ENCODE measurements at places on chromosomes 7 and 10. TPM values are rescaled to one million over a fixed set of nuclear protein-coding genes. Genes with fewer than 3 reads are reported as not detected.

- H3K27me3 ChIP-seq, result no peaks in the 10 kb centered on the region
- no peak overlapping the region for H3K4me3 ChIP-seq
- H3K36me3 ChIP-seq, result no peaks in the 10 kb centered on the region
- no peaks in the 10 kb centered on the region for H3K4me1 ChIP-seq
Observed at GRCh38 chr7:122768827-122769226, 66.1 kb upstream of the RNF148 start.

GRCh38 chr10:25974897-25975459 lies 40.9 kb downstream of the MYO3A start:
- DNase-seq, result no peak
- H3K27ac ChIP-seq, result no peak overlapping the region
- H3K4me1 ChIP-seq, result no peaks in the 10 kb centered on the region
- H3K27me3 ChIP-seq, result peaks cover 20% of the 10 kb centered on the region

GRCh38 chr7:3778345-3778744 lies 477.3 kb downstream of the SDK1 start:
- H3K36me3 ChIP-seq, result peaks cover 2% of the 10 kb centered on the region
- H3K4me3 ChIP-seq, result no peak overlapping the region
- H3K27me3 ChIP-seq, result peaks cover 43% of the 10 kb centered on the region

DNA sequence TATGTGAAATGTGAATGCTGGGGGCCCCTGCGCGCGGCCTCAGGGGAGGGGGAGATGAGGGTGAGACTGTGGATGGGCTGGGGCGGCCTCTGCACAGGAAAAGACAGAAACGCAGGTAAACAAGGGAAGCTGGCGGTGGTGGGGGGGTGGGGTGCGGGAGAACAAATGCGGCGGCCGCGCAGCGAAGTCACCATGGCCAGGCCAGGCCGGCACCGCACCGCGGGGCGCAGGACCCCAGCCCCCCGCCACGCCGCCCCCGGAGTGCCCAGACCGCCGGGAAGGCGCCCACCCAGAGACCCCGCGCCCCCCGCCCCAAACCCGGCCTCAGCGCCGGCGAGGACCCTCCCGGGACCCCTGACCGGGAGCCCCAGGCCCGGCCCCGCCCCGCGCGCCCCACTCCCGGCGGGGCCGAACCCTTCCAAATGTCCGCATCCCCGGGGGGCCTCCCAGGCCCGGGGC lies 14.5 kb upstream of the DNAAF5 start:
- DNase-seq, result no peak
- peaks cover 17% of the 10 kb centered on the region for H3K4me1 ChIP-seq
- peak overlapping the region; percentile 70 for H3K4me3 ChIP-seq
- H3K36me3 ChIP-seq, result peaks cover 13% of the 10 kb centered on the region
- no peak overlapping the region for H3K27ac ChIP-seq

TRPV6 gene
- total RNA-seq, result not detected

LRRD1 gene
- total RNA-seq, result not detected

- no peak for DNase-seq
- no peaks in the 10 kb centered on the region for H3K4me1 ChIP-seq
- no peaks in the 10 kb centered on the region for H3K27me3 ChIP-seq
- no peak overlapping the region for H3K27ac ChIP-seq
- H3K36me3 ChIP-seq, result peaks cover 2% of the 10 kb centered on the region
Observed at GRCh38 chr7:132234711-132235110, 341.6 kb downstream of the PLXNA4 start.

DNA sequence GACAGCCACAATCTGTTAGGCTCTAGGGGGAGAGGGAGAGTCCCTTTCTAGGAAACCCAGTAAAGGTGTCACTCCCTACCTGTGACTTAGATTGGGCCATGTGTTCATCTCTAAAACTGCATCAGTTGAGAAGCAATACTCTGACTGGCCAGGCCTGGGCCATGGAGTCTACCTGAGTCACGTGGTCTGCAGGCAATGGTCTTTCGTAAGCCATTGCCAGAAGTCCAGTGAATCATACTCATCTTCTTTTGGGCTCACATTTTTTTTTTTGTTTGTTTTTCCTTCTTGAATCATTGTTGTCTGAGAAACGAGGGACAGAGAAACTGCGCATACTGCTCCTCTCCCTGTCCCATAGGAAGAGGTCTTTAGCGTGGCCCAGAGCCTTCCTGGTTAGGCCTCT lies 215.6 kb downstream of the CCSER2 start:
- no peaks in the 10 kb centered on the region for H3K36me3 ChIP-seq
- DNase-seq, result no peak
- no peak overlapping the region for H3K4me3 ChIP-seq

GRCh38 chr7:37282927-37283326 lies 165.7 kb downstream of the ELMO1 start:
- peaks cover 46% of the 10 kb centered on the region for H3K4me1 ChIP-seq
- no peak for DNase-seq
- H3K36me3 ChIP-seq, result peaks cover 3% of the 10 kb centered on the region
- no peak overlapping the region for H3K4me3 ChIP-seq
- peak overlapping the region; percentile 85 for H3K27ac ChIP-seq

ZNF503 gene
- total RNA-seq, result 0.50 TPM

DNA sequence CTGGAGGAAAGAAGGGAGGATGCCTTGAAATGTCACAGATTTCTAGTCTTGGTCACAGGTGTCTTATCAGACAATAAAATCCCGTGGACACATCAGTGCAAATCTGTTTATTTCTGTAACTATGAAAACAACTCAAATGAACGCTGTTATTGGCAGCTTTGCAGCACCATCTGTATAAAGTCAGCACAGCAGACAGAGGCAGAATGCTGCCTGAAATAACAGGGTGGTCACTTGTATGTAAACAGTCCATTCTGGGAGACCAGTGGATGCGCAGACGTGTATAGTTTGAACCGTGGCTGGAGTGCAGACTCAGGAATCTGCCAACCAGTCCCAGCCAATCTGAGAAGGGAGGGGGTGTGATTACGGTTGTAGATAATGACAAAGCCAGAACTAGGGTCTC lies 54.8 kb downstream of the SEC23IP start:
- peaks cover 3% of the 10 kb centered on the region for H3K4me1 ChIP-seq
- peaks cover 4% of the 10 kb centered on the region for H3K36me3 ChIP-seq
- H3K4me3 ChIP-seq, result no peak overlapping the region
- no peak for DNase-seq
- H3K27me3 ChIP-seq, result no peaks in the 10 kb centered on the region
- no peak overlapping the region for H3K27ac ChIP-seq

FAM13C gene
- not detected for total RNA-seq

DNA sequence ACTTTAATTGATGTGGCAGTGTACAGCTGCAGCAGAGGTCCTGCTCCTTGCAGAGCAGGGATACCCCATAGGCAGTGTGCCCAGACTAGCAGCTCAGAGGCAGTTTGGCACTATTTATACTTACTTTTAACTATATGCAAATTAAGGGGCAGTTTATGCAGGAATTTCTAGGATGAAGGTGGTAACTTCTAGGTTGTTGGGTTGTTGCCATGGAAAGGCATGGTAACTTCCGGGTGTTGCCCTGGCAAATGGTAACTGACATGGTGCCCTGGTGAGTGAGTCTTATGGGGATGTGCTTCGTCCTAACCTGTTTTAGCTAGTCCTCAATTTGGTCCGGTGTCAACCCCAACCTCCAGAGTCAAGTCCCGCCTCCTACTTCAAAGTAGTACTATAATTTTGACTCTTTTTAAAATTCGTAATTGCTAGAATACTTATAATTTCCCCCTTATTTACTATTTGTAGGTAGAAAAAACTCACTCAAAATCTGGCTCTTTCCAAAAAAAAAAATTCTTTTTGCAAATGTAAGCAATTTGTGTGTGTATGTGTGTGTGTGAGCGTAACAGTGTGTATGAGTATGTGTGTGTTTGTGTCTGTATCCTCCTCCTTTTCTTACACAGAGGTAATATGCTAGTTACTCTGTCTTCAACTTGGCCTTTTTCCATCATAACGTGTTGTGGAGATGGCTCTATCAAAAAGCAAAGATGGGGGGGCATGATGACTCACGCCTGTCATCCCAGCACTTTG lies 5.9 kb downstream of the COL26A1 start:
- H3K4me3 ChIP-seq, result no peak overlapping the region
- H3K36me3 ChIP-seq, result peaks cover 2% of the 10 kb centered on the region
- no peak overlapping the region for H3K27ac ChIP-seq
- H3K4me1 ChIP-seq, result peaks cover 4% of the 10 kb centered on the region

- H3K27me3 ChIP-seq, result no peaks in the 10 kb centered on the region
- no peak for DNase-seq
- no peak overlapping the region for H3K4me3 ChIP-seq
- no peak overlapping the region for H3K27ac ChIP-seq
- H3K4me1 ChIP-seq, result no peaks in the 10 kb centered on the region
Observed at GRCh38 chr7:69762821-69763352, 164.6 kb downstream of the AUTS2 start.

ADIRF gene
- 0.42 TPM for total RNA-seq

LOXL4 gene
- not detected for total RNA-seq

AASS gene
- total RNA-seq, result 3.6 TPM

DNA sequence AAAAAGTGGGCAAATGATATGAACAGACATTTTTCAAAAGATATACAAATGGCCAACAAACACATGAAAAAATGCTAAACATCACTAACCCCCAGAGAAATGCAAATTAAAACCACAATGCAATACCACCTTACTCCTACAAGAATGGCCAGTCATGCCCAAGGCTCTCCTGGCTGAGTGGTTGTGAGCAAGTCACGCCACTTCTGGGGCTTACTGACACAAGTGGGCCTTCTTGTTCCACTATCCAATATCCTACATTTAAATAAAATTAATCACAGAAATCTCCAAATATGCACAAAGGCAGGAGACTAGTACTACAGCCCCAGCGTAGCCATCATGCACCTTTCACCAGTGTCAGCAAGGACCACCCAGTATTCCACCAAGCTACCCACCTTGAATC lies 181.9 kb downstream of the TNS3 start:
- no peaks in the 10 kb centered on the region for H3K4me1 ChIP-seq
- no peak for DNase-seq
- H3K4me3 ChIP-seq, result no peak overlapping the region
- peaks cover 5% of the 10 kb centered on the region for H3K27me3 ChIP-seq

TBXAS1 gene
- 19.6 TPM for total RNA-seq

GRCh38 chr7:39577229-39577874 lies 11.1 kb downstream of the YAE1 start:
- peaks cover 7% of the 10 kb centered on the region for H3K36me3 ChIP-seq
- peaks cover 10% of the 10 kb centered on the region for H3K4me1 ChIP-seq
- H3K4me3 ChIP-seq, result no peak overlapping the region
- DNase-seq, result no peak
- H3K27ac ChIP-seq, result peak overlapping the region; percentile 83

Data from T-helper 17 cell (primary cell).